NCI-H460 (cell line): ENCODE measurements at places on chromosomes 13 and 19. TPM values are rescaled to one million over a fixed set of nuclear protein-coding genes. Genes with fewer than 3 reads are reported as not detected.

The MAP4K1 gene
- 0.10 TPM in 1 of 2 replicates, not detected in the other for total RNA-seq

The SMIM44 gene
- not detected in 2 replicates for total RNA-seq

The PCDH9 gene
- total RNA-seq = 2.8 and 3.0 TPM in 2 replicates

The SYNE4 gene
- total RNA-seq = 0.22 and 0.26 TPM in 2 replicates

The VSTM1 gene
- total RNA-seq = not detected in 2 replicates

The METTL21C gene
- not detected in 2 replicates for total RNA-seq

The NTF4 gene
- not detected in 2 replicates for total RNA-seq

The MBD3L1 gene
- total RNA-seq = not detected in 2 replicates

The GRK1 gene
- not detected in 2 replicates for total RNA-seq

The C1QTNF9 gene
- not detected in 2 replicates for total RNA-seq

The GPR42 gene
- total RNA-seq = not detected in 2 replicates

The MAG gene
- not detected in 2 replicates for total RNA-seq

The ZNF665 gene
- not detected in 2 replicates for total RNA-seq

The SPIB gene
- total RNA-seq = not detected in 2 replicates

The PSG1 gene
- total RNA-seq = not detected in 2 replicates

The PLIN4 gene
- 0.02 and 0.06 TPM in 2 replicates for total RNA-seq

The KRTDAP gene
- total RNA-seq = not detected in 2 replicates

The ZNF433 gene
- total RNA-seq = not detected in 2 replicates

The COPE gene
- 131 and 141 TPM in 2 replicates for total RNA-seq

The PCDH17 gene
- 0.15 and 0.23 TPM in 2 replicates for total RNA-seq

The POU4F1 gene
- total RNA-seq = 2.2 and 2.3 TPM in 2 replicates

The SHISA2 gene
- total RNA-seq = 0.61 and 0.72 TPM in 2 replicates

The KLK4 gene
- not detected in 2 replicates for total RNA-seq

The ZNF614 gene
- total RNA-seq = 10.9 and 14.4 TPM in 2 replicates
